ENCODE measurements at places on chromosomes 13 and 19.

GRCh38 chr13:51044023-51044665, 66.9 kb downstream of the C13orf42 start:
- DNase-seq, result no peak

GRCh38 chr19:5717215-5717935, 2.6 kb downstream of the LONP1 start:
- no peak for DNase-seq

DNA sequence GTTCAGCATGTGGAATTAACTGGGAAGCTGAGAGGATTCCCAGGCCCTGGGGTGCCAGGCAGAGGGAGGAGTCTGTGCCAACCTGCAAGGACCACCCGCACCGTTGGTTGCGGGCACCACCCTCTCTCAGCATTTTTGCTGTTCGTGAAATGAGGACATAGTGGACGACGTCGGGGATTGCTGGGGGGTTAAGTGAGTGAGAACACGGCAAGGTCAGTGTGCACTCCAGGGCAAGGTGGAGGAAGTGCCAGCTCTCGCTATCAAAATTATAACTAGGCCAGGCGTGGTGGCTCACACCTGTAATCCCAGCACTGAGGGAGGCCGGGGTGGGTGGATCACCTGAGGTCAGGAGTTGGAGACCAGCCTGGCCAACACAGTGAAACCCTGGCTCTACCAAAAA, 2.2 kb downstream of the FXYD3 start:
- no peak for DNase-seq

DNA sequence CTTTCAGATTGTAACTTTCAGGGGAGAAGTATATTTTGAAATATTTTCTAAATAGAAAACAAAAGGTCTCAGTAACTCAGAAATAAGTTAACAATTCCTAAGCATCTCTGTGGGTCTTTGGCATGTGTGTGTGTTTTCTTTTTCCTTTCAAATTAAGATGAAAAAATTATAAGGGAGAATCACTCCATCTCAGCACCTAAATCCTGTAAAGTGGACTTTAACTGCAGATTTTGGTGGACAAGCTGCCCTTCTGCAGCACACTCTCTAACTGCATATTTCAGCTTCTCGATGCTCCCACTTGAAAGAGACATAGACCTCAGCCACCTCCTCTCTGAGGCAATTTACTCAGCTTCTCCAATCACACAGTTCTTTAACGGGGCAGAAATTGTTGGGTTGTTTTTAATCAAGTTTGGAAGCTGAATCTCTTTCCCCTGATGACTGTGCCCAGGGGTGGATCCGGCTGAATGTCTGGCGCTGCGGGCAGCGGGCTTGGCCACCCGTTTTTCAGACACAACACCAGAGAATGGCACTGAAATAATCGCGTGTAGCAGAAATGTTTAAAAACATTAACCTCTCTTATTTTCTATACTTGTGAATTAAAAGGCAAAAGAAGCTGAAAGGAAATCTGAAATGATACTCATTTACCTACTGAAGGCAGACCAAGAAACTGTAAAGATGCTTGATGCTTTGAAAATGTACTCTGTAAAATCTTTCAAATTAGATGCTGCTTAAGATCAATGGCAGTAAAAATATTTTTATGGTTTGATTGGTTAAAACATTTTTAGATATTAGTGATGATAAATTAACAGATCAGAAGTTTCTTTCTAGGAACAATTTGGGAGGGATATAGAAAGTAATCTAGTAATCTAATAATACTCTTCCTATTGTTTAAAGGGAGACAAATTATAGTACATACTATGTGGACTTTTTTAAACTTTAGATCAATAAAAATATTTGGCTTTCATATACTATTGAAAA, 12.4 kb downstream of the ZIC2 start:
- DNase-seq, result no peak

DNA sequence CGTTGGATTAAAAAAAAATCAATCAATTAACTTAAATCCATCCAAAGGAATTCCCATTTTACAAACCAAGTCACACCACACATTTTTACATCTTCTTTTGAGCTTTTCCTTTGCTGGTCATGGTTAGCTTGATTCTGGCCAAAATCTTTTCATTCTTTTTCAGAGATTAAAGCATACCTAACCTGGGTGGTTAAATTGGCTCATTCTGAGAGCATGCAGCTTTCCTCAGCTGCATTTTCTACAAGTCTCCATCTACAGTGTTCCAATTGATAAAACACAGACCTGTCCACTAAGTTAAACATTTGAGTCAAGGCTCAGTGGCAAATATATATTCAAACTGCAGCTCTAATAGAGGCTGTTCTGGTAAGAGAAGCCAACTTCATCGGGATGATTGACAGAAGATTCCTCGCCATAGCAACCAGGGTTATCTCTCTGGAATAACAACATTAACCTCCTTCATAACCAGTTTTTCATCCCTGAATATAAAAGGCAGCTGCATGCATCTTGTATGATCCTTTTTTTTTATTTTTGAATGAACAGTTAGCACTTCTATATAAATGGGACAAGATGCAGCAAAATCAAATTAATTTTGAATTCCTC, 106.2 kb downstream of the DNAJC15 start:
- DNase-seq, result no peak

DNA sequence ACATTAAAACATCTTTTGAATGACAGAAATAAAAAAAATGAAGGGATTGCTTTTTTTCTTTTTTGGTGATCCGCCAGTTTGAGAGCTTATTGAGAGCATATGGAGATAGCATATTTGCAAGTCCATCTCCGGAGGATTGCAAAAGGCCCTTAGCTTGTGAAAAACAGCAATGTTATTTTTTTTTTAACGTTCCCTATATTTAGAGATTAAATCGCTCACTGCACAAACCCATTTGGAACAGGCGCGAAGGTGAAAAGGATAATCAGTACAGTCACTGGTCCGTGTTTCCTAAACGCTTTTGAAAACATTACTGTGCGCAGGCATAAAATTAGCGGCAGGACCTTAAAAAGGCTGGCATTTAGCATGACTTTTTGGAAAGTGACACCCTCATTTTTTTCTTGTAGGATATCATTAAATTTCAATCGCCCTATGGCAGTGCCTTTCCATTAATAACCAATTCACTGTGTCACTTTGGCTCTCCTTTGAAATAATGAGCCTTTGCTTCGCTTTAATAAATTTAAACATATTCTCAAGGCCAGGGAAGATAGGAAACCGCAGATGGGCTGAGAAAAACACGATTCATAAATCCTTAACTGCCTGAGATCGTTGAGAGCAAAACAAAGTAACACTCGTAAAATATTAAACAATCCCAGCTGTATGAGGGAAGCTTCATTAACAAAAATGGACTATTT, 342.2 kb downstream of the DACH1 start:
- DNase-seq, result no peak

DNA sequence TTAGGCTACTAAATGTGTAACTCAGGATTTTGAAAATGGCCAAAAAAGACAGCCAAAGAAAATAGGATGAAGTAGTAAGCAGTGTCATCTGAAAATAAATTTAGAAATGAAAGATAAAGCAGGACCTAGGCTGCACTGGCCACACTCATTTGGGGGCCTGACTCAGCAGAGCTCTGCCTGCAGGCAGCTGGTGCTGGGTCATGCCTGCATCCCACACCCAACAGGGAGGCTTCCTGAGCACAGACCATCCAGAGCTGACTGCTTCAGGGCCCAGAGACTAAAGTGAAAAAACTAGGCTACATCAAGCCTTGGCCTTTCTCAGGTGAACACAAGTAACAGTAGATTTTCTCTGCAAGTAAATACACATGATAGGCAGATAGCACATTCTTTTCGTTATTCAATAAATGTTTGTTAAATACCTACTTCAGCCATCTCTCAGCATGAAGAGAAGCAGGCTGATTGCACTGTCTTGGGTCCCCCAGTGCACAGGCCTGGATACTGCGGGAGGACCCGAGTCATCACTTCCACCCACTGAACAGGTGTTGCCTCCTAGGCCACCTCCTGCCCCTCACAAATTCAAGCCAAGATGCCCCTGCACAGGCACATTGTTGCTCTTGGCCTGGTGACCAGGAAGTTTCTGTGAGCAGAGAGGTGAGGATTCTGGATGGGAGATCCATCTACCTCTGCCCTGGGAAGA, 284.0 kb downstream of the OXGR1 start:
- peak; percentile 31 for DNase-seq

DNA sequence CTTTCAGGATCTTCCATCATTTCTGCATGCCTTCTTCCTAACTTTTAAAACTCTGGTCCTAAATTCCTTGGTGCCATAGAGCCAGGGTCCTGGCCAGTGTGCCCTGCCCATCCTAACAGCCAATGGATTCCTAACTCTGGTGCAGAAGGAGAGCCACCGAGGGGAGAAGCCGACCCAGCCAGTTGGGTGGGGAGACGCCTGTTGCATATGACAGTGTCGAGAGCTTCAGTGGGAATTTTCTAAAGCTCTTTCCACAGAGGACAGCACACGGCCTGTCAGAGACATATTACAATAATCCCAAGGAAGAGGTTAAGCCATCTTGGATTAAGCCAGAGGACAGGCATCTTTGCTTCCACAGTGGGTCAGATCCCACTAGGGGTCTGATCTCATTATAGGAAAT, 180.4 kb downstream of the ZNF536 start:
- no peak for DNase-seq

- no peak for DNase-seq
Measured at GRCh38 chr13:76773448-76774094, 112.6 kb downstream of the KCTD12 start.

DNA sequence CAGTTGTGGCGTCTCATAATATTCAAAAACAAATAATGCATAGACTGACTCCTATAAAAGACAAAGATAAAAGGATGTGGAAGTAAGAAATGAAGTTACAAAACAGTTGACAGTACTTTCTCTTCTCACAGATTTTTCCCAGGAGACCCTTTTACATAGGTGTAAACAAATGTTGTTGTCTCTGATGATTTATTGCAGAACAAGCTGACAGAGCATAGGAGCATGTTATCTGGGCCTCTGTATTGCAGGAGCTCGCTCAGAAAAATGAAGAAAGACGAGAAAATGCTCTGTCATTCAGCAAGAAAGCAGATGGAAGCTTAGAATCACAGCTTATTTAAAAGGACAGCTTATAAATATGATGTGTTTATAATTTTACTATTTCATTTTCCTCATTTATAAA, 353.6 kb upstream of the GPC6 start:
- no peak for DNase-seq

DNA sequence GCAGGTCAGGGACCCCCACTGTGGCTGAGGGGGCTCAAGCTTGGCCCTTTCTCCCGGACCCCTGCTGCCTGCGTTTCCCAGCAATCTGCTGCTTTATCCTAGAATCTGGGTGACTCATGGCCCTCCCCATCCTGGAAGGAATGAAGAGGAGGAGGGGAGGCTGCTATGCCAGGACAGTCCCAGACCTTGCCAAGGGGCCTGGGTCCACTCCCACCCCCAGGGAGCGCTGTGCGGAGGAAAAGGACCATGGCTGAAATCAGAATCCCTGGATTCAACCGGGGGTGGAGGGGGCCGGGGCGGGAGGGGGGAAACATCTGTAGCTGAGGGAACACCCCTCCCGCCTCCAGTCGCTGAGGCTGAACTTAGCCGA, 20.5 kb downstream of the ZNF114 start:
- DNase-seq, result no peak

- peak; percentile 65 for DNase-seq
Measured at GRCh38 chr19:35063940-35064818, 22.7 kb downstream of the HPN start.

- DNase-seq, result peak; percentile 92
Measured at GRCh38 chr13:40190641-40191100, 475.8 kb downstream of the FOXO1 start.

GRCh38 chr13:98537740-98538139, 39.2 kb downstream of the STK24 start:
- no peak for DNase-seq

DNA sequence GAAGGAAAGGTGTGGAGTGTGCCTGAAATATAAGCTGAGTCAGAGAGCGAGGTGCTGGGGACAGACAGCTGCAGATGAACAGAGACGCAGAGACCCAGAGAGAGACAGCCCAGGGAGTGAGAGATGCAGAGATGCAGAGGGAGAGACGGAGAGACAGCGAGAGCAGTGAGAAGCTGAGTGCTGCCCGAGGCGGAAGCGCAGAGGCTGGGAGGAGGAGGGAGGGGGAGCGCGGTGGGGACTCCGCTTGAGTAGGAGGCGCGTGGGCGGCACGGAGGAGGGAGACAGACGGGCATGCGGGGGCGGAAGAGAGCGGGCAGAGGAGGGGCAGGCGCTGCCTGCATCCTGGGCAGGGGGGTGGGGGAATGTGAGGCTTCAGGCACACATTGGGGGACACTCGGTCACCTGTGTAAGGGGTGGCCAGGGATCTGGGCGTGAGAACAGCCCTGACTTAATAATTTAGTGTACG, 25.7 kb downstream of the SLC8A2 start:
- DNase-seq, result no peak

DNA sequence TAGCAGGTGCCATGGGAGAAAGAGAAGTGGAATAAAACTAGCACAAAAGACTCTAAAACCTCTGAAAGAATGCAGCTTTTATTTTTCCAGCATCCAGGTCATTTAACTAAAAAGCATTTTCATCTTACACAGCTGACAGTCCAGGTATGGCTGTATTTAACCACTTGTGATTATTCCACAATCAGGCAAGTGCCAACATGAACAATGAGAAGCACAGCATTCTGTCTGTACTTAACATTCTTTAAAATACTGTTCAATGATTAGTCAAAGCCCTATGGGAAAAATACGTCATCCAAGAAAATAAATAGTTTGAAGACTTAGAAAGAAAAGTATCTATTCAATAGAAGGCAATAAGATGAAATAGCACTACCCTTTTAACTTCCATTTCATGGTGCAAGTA, 246.9 kb downstream of the LIG4 start:
- no peak for DNase-seq

All from LHCN-M2 (cell line).